GM23248 (cell line): ENCODE measurements at places on chromosomes 16 and 17.

DNA sequence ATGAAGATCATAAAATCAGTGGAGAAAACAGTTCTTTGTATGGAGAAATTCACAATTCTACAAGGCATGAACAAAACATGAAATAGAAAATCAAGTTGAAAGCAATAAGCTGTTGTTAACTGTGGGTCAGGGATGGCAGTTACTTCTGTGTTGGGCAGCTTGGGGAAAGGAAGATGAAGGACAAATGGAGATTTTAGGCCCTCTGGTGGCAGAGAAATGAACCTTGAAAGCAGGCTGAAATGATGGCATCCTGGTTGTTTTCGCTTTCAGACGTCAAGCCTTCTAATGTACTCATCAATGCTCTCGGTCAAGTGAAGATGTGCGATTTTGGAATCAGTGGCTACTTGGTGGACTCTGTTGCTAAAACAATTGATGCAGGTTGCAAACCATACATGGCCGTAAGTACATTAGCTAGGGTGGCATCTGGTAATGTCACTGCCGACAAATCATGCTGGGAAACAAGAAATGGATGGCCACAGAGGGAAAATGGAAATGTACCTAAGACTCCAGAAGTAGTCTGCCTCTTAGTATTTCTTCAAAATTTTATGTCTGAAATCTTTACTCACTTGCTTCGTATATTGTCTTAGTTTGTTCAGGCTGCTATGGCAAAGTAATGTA lies 108.9 kb downstream of the MAP2K6 start:
- peak; percentile 74 for DNase-seq

- no peak for DNase-seq
Measured at GRCh38 chr17:19539841-19540311, 6.2 kb downstream of the SLC47A1 start.

GRCh38 chr16:12252616-12253015 lies 276.1 kb downstream of the SNX29 start:
- DNase-seq, result no peak

- DNase-seq, result no peak
Measured at GRCh38 chr17:77617516-77617915, 341.0 kb upstream of the TNRC6C start.

- DNase-seq, result peak; percentile 41
Measured at GRCh38 chr16:47320546-47321310, 140.1 kb downstream of the ITFG1 start.

DNA sequence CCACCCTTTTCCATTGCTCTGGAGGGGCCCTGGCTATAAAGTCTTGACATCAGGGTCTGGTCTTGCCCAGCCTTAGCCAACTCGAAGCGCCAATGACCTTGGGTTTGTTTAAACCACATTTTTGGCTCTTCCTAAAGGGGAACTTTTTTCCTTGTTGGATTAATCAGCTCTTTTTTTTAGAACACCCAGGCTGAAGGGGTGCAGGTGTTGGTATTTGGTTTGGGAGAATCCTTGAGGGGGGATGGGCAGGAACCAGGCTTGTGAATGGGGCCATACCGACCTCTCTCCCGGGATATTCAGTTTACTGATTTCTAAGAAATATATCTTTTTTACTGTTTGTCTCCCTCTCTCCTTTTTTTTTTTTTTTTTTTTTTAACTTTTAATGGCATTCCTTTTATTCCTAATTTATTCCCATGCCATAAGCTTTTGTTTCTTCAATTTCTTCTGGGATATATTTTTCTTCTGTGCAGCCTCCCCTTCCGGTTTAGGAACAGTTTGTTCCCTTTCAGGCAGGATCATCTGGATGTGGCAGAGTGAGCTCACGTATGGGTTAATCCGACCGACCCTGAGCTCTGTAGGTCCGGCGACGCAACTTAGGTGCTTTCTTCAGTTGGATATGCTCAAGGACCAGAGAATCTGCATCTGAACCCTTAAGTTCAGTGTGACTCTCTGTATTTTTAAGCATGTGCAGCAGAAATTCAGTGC lies 129.5 kb downstream of the ABCC6 start:
- no peak for DNase-seq

DNA sequence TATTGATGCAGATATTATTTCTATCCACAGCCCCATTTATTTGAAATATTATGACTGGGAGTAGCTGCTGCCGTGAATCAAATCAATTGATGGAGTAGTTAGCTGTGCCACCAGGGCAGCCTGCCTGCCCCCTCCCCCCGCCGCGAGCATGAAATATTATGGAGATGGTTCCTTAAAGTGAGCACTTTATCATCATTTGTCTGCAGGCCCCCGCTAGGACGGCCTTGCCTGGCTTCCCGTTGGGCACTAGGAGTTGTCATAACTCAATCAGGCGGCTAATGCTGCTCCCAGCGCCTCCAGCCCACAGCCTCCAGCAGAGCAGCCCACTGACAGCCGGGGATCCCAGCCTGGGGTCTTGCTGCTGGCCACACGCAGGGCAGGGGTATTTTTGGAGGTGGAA lies 173.9 kb downstream of the SALL1 start:
- no peak for DNase-seq

GRCh38 chr16:66522816-66523590 lies 26.9 kb downstream of the TK2 start:
- DNase-seq, result no peak

- DNase-seq, result peak; percentile 78
Measured at GRCh38 chr16:48617711-48618148, 7.8 kb upstream of the N4BP1 start.

GRCh38 chr17:66781135-66781534 lies 53.8 kb upstream of the CACNG5 start:
- DNase-seq, result no peak

DNA sequence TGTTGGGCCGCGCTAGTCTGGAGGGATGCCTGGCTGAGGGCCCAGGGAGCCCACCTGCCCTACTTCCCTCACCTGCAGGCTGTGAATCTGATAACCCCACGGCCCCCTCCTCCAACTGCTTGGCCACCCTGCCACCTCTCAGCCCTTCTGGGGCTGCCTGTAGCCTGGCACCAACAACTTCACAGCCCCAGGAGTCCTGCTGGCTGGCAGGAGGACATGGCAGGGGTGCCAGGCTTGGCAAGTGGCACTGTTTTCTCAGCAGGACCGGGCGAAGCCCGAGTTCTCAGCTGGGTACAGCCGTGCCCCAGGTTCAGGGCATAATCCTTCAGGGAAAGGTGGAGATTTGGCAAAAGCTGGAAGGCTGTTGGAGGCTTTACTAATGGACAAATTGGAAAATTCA lies 129.6 kb downstream of the CMIP start:
- no peak for DNase-seq

DNA sequence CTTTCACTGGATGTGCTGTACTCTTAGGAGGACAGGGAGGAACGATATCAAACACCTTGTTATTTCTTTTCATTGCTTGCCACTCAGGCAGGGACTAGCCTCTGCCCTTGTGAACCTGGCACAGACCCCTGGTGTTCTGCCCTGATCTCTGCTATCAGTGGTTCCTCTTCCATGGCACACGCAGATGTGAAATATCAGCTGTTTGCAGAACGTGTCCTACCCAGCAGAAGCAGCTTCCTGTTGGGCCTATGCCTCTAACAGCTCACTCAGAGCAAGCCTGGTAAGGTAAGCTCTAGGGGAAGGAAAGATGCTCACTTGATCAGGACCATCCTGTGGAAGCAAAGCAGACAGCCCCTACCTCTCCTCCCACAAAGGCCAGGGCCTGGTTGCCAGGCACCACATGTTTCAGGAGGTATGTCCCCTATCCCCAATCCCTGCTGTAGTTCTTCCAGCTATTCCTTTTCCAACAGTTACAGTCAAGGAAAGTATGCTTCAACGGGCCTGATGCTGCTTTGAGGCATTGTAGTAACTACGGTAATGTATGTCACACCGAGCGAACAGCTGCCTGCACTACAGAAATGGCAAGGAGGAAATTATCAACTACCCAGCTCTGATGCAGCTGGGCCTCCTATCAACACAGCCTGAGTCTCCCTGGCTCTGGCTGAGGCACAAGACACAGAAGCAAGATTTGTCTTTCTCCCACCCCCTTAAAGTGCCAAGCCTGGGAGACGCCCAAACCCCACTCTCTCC lies 41.3 kb upstream of the GFOD2 start:
- DNase-seq, result no peak

DNA sequence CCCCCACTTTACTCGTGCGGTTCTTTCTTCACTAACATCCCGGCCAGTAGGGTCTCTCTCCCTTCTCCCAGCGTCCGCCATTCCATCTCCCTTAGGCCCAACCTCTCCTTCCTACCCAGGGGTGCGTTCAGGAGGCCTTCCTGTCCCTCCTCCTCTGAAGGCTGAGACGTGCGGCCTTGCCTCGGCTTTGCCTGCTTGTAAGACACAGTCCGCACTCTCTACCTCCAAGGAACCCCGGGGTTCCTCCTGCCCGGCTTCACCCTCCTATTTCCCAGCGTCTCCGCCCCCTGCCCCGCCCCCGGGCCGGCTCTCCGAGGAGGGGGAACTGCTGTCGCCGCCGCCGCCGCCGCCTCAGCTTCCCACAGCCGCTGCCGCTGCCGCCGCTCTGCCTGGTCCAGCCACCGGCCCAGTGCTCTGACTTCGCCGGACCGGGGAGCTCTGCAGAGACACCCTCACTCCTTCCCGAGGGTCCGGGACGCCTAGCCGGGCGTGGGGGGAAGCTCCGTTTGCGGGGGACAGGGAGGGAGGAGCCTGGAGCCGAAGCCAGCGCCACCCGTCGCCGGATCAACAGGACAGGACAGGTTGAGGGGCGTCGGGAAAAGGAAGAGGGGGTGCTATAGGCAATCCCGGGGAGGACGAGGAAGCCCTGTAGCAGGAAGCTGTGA lies 1.2 kb upstream of the FGF11 start:
- peak; percentile 40 for DNase-seq

DNA sequence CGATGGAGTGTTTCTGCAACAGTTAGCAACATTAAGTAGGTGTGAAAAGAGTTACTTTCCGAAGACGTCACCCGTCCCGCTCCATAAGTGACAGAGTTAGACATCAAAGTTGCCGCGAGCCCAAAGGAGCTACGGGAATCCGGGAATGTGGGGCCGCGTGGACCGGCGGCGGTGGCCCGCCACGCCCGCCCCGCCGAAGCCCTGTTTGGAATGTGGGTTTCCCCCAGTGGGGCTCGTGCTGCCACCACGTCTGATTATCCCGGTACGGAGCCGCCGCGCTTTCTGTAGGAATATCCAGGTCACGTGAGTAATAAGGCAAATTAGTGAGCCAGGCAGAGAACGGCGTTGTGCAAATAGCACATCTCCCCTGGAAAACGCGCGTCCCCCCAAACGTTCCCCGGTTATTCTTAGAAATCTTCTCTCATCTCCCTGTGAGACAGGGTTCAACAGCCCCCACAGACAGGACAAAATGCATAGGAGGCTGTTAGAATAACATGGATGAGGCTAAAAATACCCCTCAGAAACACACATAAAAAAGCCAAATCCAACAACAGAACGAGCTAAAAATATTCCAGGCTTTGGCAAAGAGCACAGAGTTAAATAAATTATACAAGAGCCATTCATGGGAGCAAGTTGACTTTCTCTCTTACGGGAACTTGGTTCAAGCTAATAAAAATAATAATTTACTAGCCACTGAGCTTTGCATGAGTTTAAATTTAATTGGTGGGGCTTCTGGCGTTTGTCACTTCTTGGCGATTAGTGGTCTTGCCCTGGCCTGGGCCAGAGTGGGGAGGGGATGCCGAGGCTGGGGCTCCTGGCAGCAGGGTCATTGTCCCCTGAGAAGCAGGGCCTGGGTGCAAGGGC lies 8.6 kb downstream of the BAHCC1 start:
- peak; percentile 52 for DNase-seq
